ENCODE measurements at places on chromosomes 4 and X.

DNA sequence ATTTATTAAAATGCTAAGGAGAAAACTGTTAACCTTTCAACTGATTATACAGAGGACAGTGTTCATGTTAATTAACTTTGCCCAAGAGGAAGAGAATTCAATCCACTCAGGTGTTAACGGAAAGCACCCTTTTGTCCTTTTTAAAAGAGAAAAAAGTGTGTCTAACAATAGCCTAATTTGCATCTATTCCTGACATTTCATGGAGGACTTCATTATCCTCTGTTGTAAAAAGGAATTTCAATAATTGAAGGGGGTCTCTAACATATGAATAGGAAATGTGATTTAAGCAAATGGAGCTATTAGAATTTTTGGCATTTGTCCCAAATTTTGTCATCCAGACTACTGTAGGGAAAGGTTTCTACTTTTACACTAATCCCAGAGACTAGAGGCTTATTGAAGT, 44.6 kb upstream of the GC start:
- no peak for DNase-seq

DNA sequence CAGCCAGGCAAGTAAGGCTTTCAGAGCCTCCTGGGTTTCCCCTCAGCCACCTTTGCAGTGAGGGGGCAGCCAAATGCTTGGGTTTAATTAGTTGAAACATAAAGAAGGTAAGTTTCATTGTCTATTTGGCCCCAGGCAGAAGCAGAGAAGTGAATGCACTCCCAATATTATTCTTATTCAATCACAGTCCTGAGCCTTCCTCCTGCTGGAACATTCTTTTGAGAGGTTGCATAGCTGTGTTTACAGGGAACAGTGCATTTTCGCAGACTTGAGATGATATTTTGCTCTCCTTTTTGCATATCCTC, 13.9 kb downstream of the SLC2A9 start:
- no peak for DNase-seq

DNA sequence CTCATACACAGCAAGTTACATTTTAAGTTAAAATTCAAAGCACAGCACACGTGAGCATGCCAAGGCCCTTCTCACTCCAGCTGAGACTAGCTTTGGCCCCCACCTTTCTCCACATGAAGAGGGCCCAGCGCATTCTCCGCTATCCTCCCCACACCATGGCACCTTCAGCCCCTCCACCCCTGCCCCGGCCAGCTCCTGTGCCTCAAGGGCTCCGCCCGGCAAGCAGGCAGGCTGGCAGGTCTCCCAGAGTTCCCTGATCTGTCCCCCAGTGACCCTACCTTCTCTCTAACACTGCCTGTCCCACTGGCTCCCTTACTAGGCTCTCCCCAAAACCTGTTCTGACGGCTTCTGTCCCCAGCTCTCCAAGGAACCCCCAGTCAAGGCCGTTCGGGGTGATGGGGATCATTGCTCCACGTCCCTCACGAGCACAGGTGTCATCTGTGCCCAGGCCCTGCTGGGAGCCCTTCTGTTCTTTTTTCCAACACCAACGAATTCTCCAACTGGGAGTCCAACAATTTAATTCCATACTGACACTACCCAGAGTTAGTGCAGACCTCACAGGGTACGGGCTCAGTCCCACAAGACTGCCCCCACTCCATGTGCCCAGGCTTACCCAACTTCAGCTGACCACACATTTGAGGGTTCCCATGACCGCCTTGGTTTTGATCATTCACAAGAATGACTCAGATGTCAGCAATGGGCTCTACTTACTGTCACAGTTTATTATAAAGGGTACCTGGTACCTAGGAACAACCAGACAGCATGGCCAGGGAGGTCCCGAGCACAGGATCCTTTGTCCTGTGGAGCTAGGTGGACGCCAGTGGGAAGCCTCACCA, 4.2 kb downstream of the LETM1 start:
- DNase-seq = no peak

GRCh38 chrX:82676386-82676785, 831.7 kb upstream of the POU3F4 start:
- no peak for DNase-seq

DNA sequence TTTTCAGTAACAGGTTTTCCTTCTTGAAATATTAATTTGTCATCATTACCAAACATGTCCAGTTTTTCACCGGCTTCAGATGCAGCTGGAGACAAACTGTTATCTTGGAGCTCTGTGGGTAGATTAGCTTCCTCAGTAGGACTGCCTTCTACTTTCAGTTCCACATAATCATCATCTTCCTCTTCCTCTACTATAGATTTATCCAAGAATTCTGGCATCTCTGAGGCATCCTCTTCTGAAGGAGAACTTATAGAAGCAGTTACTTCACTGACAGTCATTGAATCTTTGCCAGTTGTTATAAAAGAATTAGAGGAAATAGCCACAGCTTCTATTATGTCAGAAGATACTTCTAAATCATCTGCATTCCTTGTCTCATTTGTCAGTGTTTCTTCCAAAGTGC, 162.9 kb downstream of the LRBA start:
- DNase-seq = no peak

DNA sequence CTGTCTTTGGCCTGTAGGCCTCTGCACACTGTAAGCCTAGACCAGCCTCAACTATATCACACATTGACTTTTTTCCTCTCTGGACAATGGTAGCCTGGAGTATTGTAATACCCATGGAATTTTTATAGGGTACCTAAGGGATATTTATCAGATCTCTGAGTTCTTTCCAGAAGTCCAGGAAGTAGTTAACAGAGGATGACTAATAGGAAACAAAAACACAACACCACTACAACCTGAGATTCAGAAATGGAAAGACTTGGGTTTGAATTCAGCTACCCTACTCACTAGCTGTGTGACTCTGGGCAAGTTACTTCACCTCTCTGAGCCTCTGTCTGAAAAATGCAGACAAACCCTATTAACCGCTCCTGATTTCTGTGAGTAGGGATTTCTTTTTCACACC, 7.7 kb upstream of the STX18 start:
- DNase-seq = no peak

GRCh38 chr4:86014599-86014998, 345.3 kb downstream of the MAPK10 start:
- DNase-seq = no peak

DNA sequence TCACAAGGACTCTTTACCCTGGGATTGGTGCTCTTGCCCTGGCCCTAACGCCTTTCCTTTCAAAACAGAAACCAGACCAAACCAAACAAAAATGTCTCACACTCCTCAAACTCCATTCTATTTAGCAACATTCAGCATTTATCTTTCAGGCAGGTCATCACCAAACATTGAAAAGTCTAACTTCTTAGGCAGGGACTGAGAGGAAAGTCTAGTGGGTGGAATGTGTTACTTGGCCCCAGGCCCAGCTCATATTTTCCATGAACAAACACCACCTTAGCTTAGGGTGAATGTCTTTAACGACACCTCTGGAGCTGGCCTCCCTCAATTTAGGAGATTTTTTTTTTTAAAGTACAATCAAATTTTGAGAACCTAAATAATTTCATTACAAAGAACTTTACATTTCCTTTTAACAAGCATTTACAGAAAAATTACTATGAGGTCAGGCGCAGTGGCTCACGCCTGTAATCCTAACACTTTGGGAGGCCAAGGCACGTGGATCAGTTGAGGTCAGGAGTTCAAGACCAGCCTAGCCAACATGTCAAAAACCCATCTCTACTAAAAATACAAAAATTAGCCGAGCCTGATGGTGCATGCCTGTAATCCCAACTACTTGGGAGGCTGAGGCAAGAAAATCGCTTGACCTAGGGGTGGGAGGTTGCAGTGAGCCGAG, 10.2 kb upstream of the N4BP2 start:
- DNase-seq = peak; percentile 37

DNA sequence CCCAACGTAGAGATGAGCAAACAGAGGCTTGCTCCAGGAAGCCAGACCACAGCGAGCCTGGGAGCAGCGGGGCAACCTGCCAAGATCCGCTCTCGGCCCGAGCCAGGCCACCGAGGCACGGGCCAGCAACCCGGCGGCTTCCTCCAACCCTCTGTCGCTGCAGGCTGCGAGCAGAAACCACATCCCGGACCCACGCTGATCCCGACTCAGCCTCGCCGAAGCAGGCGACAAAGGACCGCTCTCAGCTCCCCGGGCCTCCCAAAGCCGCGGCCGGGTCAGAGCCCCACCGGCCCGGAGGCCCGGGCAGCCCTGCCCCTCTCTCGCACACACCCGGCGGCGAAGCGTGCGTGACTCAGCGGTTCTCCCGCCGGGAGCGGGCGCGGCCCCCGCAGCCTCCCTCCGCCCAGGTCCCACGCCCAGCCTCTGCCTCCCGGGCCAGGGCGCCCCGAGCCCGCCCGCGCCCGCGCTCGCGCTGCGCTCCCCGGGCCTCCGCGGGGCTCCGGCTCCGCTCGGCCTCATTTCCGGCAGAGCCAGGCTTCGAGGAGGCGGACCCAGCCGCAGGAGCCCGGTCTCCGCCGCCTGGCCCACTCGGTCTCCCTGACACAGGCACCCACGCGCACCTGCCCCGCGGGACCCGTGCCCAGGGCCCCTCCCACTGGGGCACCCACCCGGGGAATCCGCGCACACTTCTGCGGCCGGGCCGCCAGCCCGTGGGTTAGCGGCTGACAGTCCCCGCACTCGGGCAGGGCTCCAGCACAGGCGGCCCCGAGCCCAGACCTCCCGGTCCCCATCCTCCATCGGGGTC, 1.7 kb downstream of the PPP2R2C start:
- no peak for DNase-seq

DNA sequence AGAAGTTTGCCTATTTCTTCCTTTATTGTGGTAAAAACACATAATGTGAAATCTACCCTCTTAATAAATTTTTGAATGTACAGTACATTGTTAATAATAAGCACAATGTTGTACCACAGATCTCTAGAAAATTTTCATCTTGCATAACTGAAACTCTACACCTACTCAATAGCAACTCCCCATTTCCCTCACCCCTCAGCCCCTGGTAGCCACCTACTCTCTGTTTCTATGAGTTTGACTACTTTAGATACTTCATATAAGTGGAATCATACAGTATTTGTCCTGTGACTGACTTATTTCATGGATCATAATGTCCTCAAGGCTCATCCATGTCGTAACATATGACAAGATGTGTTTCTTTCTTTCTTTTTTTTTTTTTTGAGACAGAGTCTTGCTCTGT, 446.4 kb downstream of the RPA4 start:
- DNase-seq = no peak

DNA sequence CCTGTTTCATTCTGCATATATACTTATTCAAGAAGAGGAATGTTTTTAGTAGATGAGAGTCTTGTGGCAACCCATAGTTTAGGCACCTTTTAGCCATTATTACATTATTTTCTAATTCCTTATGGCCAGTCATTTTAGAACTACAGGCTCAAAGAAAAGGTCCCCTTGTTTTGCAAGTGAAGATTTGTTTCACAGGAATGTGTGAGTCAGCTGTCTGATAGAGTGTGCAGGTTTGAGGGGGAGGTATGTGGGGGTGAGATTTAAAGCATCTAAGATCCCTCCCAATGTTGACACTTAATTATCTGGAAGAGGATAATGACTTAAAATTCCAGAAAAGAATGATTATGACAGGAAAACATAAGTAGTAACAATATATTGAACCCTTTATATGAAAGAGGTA, 495.6 kb downstream of the KCNIP4 start:
- DNase-seq = no peak

DNA sequence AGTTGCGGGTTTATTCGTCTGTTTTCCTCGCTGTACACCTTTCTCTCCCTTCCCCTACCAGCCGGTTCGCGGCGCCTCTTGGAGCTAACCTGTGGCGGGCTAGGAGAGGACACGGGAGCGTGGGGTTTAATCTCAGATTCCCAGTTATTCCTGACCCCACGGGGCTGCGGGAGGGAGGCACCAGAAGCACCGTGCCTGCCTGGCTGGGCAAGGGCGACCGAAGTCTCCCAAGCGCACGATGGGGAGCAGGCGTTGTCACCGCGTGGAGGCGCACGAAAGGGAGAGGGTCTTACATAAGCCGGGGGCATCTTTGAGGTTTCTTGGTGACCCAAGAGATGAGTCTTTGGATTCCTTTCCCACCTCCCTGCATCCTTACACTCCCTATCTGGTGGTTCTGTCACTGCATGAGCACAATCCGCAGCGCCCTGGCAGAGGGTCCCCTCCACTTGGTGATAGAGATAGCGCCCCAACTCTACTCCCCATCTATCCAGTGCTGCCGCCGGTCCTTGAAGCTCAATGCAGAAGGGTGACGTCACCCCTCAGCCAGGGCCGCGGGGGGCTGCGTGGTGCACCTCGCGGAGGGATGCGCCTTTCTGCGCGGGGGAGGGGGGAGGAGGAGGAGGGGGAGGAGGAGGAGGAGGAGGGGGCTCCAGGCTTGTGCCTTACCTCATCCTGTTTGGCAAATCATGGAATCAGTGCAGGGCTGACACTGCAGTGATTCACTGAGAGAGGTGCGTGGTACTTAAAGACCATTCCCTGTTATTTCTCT, 793 bp downstream of the TSPAN7 start:
- no peak for DNase-seq

DNA sequence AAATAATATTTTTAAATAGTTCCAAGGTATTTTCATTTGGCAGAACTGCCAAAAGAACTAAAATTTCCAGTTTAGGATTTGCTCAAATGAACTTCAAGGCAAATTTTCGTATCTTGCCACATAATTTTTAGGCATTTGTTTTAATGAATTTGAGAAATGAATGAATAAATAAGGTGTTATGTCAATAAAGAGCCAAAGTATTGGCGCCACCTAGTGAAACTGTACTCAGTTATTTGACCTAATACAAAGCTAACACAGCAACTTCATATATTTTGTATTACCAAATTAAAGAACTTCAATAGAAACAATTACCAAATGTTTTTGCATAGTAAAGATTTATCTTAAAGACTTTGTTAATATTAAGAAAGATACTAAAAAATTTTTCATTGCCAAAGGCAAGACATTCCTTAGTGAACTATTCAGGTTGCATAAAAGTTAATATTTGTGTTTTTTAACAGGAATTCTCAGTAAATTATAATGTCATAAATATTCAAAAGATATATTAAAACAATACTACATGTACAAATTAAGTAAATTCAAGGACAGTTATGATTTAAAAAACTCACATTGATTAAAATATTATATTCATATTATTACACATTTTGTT, 50.3 kb downstream of the STPG2 start:
- no peak for DNase-seq

- no peak for DNase-seq
These were observed 64.3 kb upstream of the NR0B1 start for GRCh38 chrX:30373479-30373878.

DNA sequence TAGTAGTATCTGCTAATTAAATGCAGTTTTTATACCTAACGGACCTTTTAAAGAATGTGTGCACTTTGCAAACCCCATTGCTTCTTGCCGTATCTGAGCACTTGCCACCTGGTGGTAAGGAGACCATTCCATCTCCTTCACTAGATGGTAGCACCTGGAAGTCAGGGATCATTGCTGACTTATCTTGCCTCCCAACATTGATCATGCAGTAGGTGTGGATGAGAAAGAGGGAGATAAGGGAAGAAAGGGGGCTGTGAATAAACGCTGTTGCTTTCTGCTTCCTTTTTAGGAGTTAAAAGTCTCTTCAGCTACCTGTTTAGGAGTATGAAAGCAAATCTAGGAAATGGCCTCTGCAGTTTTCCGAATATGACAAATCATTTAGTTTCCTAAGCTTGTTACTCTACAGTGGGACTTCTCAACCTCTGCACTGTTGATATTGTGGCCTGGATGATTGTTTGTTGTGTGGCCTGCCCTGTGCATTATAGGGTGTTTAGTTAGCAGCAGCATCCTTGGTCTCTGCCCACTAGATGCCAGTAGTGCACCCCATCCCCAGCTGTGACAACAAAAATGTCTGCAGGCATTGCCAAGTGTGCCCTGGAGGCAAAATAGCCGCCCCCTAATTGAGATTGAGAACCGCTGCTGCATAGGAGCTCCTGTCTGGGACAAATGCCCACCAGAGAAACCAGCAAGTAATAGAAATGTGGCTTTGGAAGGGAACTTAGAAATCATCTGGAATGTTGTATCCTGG, 38.8 kb downstream of the GAB1 start:
- DNase-seq = no peak

GRCh38 chr4:11730545-11730944, 301.9 kb upstream of the HS3ST1 start:
- no peak for DNase-seq

Data from stimulated activated CD4-positive, alpha-beta T cell treated with anti-CD3 and anti-CD28 coated beads, TNF-alpha, amount 100 ng/mL, for 24 hours (primary cell).